ENCODE measurements at places on chromosomes 1 and 21.
A peak's percentile ranks its signal among the peaks of the same experiment; 100 is the strongest.

GRCh38 chr1:68479501-68479900 lies 17.4 kb downstream of the DEPDC1 start:
- no peak for DNase-seq

GRCh38 chr1:172041742-172042141 lies 200.4 kb downstream of the DNM3 start:
- DNase-seq, result no peak

DNA sequence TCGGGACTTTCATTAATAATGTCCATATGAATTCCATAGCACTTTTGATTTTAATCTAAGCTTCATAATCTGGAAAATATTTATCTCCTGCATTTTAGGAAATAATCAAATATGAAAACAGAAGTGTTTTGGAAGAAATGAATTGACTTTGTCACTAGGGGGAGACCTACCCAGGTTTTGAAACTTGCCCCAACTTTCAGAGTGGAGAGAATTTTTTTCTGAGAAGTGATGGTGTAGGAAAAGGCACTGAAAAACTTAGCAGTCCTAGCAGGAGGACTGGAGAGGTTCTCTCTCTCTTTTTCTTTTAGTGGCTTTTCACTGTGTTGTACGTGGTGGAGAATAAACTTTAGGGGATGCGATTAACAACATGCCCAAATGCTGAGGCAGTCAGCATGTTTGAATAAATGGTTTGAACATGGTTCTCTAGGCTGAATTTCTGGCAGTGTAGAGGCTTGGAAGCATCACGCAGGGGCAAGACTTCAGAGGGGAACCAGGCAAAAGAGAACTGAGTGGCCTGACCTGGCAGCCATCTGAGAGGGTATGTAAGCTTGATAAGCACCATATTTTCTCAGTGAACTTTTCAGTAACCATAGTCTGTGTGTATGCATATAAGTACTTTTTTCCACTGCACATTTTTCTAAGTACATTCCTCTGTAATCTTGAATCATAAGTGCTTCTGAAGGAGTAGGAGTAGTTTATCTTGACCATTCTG lies 68.3 kb upstream of the NEK7 start:
- peak; percentile 62 for DNase-seq

- DNase-seq, result no peak
These were observed 13.7 kb upstream of the RGS16 start for GRCh38 chr1:182617734-182618351.

DNA sequence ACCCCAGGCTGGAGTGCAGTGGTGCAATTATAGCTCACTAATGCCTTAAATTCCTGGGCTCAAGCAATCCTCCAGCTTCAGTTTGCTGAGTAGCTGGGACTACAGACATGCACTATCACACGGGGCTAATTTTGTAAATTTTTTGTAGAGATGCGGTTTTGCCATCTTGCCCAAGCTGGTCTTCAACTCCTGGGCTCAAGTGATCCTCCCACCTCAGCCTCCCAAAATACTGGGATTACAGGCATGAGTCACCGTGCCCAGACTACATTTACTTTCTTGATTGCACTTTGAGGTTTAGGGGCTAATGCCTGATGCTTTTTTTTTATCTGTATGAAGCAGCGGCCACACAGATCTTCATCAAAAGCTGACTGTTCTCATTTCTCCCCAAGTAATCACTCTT lies 124.6 kb downstream of the KIF26B start:
- no peak for DNase-seq

DNA sequence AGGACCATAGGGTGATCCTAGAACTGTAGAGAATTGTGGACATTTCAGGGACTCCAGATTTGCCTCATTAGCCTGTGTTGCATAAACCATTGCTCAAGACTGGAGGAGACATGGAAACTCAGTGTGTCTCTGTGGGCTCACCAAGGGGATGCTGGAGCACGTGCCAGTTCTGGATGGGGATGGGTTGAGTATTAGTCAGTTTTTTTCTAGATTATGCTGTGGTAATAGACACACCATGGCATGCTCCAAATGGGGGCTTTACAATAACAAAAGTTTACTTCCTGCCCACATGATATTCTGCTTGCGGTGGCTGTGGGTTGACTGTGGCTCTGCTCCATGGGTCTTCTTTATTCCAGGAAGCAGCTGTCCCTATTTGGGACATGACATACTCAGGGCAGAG lies 125.4 kb downstream of the FOXD2 start:
- no peak for DNase-seq

DNA sequence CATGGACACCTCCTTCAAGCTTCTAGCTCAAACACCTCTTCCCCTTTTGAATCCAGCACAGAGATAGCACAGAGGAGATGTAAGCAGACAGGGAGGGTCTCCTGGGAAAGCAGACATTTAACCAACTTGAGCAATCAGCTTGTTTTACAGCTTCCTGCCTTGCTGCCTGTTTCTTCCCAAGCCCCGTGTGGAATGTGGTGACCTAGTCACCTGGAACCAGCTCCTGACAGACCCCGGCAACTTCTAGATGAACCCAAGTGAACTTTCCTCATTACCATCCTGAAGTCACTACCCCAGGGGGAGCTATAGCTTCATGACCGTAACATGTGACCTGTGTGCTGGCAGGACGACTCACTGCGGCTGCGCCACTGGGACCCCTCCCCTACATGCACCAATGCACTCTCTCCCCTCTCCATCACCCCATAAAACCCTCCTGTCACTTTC lies 24.1 kb upstream of the TTF2 start:
- DNase-seq, result no peak

GRCh38 chr1:94236013-94236491 lies 1.3 kb downstream of the ARHGAP29 start:
- DNase-seq, result no peak

DNA sequence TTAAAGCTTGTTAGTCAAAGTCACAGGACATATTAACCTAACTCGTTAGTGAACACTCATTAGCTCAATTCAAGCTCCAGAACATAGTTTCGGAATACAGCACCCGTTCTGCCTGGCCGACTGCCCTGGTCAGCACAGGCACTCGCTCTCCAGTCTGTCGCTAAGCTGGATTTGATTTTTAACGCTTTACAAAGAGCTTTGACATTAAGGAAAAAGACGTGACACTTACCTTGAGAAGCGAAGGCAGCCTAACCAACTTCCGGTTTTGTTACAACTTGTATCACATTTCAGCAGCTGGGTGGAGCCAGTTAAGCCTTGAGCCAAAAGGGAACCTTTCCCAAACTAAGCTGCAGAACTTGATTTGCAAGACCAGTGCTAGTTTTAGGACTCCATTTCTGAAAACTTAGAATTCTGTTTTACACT lies at the start of gene FRRS1:
TSS of gene FRRS1 (minus strand) at position 258 of the 423 bp plus-strand sequence. CDS start 17,867 bp downstream, outside the sequence.
- peak; percentile 18 for DNase-seq

DNA sequence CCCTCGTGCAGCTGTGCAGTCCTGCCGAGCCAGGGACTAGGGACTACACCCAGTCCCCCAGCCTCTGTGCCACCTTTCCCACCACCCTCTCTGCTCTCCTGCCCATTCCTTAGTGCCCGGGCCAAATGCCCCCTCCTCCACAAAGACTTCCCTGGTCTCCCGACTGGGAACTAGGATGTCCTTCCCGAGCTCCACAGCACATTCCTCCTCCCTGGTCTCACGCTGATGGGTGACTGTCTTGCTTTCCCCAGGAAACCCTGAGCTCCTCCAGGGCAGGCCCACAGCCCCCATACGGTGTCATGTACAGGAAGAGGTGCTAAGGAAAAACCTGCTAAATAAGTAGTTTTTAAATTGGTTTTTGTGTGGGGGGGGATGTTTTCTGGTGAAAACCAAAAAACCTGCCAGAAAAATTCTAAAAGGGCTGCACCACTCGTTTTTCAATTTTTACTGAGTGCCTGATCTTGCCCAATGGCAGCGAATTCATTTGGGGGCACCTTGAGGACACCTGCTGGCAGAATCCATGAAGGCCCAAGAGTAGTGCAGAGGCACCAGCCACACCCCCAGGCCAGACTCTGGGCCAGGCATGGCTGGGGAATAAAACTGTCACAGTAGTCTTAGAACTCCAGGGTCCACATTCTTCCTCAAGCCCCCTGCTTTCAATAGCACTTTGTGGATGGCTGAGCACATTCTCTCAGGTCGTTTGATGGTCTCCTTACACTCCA lies 50.4 kb downstream of the GLIS1 start:
- DNase-seq, result no peak

DNA sequence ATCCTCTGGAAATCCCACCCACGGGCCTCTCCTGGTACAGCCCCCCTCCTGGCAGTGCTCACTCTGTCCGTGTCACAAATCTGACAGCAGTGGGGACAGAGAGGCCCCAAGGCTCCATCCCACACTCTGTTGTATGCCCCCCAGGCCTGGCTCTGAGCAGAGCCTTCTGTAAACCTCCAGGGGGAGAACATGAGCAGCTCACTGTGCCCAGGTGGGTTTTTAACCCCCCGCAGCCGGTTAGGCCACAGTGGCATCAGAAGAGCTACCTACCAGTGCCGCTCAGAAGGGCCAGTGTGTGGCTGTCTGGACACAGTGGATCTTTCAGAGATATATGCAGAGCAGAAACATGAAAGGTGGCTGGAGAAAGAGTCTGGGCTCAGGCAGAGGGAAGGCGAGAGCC lies 12.0 kb upstream of the GPR153 start:
- DNase-seq, result no peak

- DNase-seq, result no peak
These were observed 35.1 kb downstream of the CLEC20A start for GRCh38 chr1:178461701-178462100.

All from T-helper 2 cell (primary cell).